ENCODE measurements at places on chromosomes 11 and 22.

- no peak for DNase-seq
These were observed 27.9 kb downstream of the NAV2 start for GRCh38 chr11:19740586-19740985.

DNA sequence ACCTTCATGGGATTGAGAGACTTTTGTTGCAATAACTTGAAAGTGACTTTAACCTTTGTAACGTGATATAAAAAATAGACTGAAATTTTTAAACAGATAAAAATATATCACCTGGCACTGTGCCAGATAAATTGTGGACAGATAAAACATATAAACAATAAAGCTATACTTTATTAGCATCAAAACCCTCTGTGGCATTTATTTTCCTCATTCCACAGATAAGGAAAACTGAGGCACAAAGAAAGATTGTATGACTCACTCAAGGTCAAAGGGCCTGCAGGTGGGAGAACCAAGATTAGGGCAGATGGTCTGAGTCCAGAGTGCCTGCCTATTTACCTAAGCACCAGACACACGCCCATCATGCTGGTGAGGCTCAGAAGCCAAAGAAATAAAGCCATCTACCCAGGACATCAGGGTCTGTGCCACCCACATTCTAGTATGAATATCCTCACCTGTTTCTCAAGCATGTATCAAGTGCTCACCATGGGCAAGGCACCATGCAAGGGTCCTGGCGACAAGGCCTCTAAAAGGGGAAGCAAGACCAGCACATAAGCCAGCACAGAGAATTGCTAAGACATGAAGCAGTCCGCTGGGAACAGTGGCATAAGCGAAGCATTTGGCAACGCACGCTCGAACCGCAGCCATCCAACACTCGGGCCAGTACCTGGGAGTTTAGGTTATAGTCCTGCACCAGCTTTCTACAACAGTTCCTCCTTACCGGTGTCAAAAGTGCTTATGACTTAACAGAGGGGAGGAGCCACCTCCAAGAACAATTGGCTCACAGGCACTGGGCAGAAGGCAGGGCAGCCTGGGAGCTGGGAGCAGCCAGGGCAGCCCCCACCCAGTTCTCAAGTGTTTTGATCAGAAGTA is 17.6 kb downstream of the MYH9 start:
- DNase-seq, result peak; percentile 67

- DNase-seq, result peak; percentile 52
These were observed 170.3 kb downstream of the CADM1 start for GRCh38 chr11:115333949-115334348.

DNA sequence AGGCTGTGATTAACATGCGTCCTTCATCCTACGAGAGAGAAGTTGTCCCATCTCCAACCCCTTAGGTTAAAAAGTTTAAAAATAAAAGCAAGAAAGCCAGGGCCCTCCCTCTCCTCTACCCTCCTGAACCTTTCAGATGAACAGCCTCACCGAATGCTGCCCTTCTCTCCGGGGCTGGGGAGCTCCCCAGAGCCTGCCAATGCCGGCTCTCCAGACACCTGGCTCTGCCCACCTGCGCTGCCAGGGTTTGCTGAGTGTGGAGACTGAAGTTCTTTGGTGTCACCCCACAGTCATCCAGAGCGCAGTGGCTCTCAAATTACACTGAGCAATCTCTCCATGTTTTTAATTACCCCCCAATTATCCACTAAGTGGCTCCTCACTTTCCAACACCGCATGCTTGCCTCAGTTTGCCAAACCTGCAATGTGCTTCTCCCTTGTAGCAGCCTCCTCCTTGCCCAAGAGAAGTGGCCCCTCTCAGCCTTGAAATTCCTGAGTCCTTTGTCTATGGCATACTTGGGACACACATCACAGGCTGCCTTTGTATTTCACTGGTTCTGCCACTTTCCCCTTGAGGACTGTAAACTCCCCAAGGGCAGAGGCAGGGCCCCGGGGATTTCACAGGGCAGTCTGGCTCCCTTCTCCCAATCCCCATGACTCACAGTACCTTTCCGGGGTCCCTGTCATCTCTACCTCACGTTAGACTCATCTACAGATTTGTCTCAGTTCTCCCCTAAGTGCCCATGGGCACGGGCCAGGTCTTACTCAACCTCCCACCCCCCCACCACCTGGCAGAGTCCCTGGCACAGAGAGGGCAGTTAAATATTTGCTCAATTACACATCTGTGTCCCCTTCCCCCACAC is 2.0 kb downstream of the MYH9 start:
- peak; percentile 30 for DNase-seq

DNA sequence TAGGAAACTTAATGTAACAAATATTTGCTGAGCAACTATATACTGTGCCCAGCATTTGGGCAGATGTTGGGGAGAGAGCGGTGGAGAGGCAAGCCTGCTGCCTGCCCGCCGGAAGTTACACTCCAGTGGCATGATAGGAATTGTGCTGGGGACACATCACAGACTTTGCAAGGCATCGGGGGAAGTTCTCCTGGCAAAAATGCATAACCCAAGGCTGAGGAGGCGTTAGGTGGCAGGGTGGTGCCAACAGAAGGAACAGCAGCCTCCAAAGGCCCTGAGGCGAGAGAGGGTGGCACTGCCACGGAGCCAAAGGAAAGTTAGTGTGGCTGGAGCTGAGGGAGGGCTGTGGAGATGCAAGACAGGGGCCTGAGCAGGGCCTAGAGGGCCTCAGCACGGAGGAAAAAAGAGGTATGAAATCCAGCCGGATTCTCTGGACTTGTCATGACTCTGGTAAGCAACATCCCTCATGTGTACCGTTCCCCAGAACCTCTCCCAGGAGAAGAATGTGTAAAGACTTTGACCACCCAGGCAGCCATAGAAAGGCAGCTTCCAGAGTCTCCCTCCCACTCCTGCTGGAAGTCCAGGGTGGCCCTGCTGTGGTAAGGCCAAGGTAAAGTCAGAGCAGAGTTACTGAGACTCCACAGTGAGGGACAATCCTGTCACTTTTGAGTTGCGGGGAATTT is 76.1 kb upstream of the RAB1B start:
- DNase-seq, result no peak

- DNase-seq, result no peak
These were observed 10.4 kb upstream of the SAMM50 start for GRCh38 chr22:43944670-43945430.

GRCh38 chr11:46001448-46001914 is 79.0 kb downstream of the LARGE2 start:
- DNase-seq, result no peak

DNA sequence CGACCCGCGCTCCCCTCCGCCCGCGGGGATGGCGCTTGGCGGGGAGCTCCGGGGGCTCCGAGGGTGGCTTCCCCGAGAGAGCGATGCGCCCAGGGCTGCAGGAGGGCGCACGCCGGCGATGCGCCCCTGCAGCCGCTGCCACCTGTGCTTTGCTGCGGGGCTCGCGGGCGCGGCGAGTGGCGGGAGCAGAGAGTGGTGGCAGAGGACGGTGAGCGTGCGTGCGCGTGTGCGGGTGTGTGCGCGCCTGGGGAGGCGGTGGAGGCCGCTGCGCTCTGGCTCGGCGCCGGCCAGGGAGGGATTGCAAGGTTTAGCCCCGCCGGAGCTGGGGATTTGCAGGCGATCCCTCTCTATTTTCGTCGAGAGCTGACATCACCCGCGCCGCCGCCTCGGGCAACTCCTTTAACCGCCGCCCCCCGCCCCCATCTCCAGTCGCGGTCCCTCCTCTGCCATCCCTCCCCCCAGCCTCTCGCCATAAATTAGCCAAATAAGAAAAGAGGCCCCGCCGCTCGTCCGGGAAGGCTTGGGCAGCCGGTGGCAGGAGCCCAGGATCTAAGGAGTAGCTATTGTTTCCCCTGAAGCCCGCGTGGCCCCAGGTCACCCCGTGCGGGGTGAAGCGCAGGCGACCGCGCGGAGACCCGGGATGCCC is at the start of gene SLC1A2:
SLC1A2 (minus strand) TSS at position 375 of the 646 bp plus-strand sequence. CDS start 592 bp downstream, outside the sequence.
- DNase-seq, result peak; percentile 47

GRCh38 chr22:38097058-38097457 is 13.1 kb upstream of the SLC16A8 start:
- DNase-seq, result no peak

DNA sequence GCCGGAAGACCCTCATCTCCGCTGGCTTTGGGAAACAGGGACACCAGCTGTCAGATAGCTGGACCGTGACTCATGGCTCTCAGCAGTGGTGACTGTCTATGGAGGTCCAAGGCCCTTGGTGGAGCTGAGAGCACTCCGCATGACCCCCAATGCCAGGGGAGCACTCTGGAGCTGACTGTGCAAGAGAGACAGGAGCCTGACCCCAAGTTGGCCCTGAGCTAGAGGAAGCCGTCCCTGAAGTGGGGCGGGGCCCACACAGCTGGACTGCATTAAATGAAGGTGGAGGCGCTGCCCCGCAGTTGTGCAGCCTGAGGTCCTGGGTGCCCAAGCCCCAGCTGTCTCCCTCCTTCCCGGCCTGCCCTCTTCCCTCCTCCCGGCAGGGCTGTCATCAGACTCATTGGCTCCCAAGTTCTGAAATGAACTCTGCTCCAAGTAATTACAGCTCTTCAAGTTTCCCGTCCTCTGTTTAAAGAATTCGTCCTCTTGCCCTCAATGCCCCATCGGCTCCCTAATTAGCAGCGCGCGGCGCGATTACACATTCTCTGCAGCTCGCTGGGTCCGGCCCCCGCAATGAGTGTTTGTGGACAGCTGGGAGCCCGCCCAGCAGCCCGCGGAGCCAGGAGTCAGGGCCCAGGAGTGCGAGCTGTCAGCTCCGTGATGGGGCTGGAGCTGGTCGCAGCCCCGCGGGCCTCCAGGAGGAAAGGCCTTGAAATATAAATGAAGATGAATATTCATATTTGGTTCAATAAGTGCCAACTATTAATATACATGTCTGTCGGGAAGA is 93.2 kb upstream of the LMO1 start:
- DNase-seq, result no peak

- no peak for DNase-seq
These were observed 35.9 kb downstream of the ZNF215 start for GRCh38 chr11:6962141-6962540.

- DNase-seq, result no peak
These were observed 6.7 kb downstream of the OR5AN1 start for GRCh38 chr11:59365232-59366018.

- no peak for DNase-seq
These were observed 28.7 kb upstream of the VPREB1 start for GRCh38 chr22:22215659-22216449.

DNA sequence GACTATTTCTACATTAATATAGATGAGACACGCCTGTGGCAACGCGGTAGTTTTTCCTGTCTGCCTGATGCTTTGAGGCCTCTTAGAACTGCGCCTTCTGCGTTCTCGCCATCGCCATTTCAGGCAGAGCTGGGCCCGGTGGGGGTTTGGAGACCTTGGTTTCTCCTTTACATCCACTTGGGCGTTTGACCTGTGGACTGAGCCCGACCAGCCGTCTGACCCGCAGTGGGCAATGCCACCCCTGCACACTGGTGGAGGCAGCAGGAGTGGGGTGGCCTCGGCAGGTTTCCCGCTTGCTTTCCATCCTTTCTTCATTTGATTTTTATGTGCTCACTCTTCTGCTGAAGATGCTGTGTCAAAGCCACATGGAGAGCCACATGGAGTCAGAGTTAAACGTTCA is 130.4 kb downstream of the TBC1D22A start:
- no peak for DNase-seq

GRCh38 chr11:109247071-109247470 is 174.9 kb upstream of the C11orf87 start:
- no peak for DNase-seq

DNA sequence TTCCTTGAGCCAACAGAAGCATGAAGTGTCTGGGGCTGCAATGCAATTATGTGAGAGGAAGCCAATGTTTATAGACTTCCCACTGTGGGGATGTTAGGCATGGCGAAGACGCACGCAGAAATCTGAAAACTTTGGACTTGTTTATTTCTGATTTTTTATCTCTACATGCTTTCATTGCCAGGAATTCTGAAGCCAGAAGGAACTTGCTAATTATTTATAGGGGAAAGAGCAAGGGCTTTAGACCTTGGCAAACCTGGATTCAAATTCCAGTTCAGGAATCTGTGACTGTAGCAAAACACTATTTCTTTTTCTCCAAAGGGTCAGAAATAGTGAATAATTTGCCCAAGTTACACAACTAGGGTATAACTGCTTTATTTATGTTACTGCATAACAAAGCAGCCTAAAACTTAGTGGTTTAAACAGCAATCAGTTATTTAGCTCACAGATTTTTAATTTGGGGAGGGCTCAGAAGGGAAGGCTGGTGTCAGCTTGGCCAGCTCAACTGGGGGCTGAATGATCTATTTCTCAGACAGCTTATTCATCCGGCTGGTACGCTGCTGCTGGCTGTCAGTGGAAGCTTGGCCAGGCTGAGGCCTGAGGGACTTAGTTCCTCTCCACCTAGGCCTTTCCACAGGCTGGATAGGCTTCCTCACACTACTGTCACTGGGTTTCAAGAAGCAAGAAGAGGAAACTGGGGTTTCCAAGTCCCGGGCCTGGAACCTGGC is 1.9 kb upstream of the OR6Q1 start:
- DNase-seq, result no peak

DNA sequence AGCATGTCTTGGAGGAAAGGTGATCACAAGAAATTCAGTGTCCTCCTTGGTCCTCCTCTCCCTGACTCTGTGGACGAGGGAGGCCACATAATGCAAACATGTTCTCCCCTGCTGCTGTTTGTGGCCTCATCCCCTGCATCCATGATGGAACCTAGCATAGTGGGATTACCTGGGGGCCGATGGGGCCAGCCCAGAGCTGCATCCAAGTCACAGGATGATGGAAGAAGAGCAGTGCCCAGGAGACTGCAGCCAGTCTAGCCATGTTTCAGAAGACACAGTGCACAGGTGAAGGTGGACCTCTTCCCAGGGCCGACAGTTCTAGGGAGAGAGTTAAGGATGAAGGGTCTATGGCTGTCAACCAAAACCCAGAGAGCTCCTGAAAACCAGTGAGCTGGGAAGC is 213.6 kb upstream of the B3GAT1 start:
- no peak for DNase-seq

DNA sequence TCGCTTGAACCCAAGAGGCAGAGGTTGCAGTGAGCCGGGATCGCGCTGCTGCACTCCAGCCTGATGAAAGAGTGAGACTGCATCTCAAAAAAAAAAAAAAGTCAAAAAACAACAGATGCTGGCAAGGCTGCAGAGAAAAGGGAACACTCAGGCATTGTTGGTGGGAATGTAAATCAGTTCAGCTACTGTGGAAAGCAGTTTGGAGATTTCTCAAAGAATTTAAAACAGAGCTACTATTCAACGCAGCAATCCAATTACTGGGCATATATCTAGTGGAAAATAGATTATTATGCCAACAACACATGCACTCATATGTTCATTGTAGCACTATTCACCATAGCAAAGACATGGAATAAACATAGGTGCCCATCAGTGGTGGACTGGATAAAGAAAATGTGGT is 89.7 kb downstream of the EFCAB6 start:
- DNase-seq, result no peak

All from T47D (cell line).